ENCODE measurements at places on chromosomes 12 and 14.

DNA sequence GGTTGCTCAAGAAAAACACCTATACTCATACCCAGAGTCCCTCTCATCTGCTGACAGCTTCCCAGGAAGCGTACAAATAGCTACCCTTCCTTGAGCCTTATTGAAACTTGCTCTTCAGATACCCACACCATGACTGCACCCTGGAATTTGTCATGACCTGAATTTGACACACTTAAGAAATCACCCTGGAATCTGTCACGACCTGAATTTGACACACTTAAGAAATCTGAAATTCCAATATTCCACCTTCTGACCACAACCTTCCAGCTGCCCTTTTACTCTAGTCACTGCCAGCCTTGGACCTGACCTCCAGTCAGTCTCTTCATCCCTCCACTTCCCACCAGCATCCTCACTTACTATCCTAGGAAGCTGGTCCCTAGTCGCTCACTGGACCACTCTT lies 1.1 kb upstream of the HAL start:
- DNase-seq = no peak
- H3K27me3 ChIP-seq = no peaks in the 10 kb centered on the region
- H3K4me3 ChIP-seq = no peak overlapping the region
- no peaks in the 10 kb centered on the region for H3K36me3 ChIP-seq
- no peak overlapping the region for H3K27ac ChIP-seq
- H3K4me1 ChIP-seq = no peaks in the 10 kb centered on the region

DNA sequence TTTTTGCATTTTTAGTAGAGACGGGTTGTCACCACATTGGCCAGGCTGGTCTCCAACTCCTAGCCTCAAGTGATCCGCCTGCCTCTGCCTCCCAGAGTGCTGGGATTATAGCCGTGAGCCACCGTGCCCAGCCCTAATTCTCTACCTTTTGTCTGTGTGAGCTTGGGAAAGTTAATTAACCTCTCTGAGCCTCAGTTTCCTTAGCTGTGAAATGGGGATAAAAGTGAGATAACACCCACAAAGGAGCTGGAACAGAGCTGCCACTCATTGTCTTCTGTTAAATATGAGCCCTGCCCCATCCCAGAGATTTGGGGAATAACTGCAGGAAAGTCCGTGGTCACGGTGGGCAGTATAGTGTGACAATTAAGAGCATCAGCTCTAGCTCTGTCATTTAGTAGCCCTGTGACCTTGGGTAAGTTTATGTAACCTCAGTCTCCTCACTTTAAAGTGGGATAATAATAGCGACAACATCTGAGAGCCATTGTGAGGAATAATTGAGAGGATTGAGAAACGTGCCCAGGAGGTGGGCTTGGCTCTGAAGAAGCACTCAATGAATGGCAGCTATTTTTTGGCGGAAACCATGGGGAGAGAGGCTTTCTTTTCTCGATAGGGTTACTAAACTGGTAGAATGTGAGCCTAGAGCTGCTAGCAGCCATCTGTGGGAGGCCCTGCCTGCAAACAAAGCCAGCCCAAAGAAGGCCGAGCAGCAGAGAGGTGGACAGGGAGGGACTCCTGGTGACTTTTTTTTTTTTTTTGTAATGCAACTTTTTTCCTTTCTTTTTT lies 60.8 kb upstream of the MED13L start:
- no peaks in the 10 kb centered on the region for H3K4me1 ChIP-seq
- no peak for DNase-seq
- H3K27me3 ChIP-seq = no peaks in the 10 kb centered on the region
- no peaks in the 10 kb centered on the region for H3K36me3 ChIP-seq
- H3K4me3 ChIP-seq = no peak overlapping the region

DNA sequence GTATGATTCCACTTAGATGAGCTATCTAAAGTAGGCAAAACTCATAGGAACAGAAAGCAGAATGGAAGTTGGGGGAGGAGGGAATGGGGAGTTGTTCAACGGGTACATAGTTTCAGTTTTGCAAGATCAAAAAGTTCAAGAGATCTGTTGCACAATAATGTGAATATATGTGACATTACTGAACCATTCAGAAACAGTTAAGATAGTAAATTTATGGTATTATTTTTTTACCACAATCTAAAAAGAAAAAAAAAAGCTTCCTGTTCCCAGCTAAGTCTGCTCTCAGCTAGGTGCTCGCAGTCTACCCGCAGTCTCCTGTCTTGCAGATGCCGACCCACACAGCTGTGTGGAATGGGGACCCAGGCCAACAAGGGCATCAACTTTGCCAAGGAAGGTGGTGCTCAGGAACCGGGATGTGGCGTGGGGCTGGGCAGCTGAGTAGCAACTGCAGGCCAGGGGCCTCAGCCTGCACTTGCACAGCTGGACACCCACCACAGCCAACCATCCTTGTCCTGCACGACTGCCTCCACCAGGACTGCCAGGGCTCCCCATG lies 15.3 kb upstream of the ANO6 start:
- no peak overlapping the region for H3K27ac ChIP-seq
- H3K4me3 ChIP-seq = no peak overlapping the region
- H3K27me3 ChIP-seq = no peaks in the 10 kb centered on the region
- no peaks in the 10 kb centered on the region for H3K36me3 ChIP-seq

DNA sequence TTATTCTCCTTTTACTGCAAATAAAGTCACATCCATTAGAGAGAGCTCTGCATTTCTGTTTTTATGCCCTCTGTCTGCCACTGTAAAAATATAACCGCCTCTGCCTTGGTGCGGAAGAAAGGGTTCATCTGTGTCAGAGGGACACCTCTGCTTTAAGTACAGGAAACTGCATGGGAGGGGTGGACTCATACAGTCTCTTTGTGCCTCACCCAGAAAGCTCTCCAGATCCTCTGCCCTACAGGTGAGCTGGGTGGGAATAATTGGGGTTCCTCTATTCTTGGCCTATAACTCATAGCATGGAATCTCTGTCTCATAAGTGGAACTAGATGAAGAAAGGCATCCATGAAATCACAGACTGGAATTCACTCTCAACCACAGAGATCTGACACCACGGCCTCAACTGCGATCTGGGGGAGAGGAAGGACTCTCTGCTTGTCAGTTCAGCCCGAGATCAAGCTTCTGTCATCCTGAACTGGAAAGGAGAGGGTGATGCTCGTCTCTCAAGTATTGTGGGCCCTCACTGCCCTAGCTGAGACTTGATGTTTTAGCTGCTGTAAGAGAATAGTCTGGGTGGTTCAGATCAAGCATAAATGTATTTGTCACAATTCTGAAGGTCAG lies 702.3 kb downstream of the TMEM121 start:
- H3K27me3 ChIP-seq = no peaks in the 10 kb centered on the region
- no peaks in the 10 kb centered on the region for H3K4me1 ChIP-seq
- DNase-seq = no peak
- H3K4me3 ChIP-seq = no peak overlapping the region
- H3K36me3 ChIP-seq = no peaks in the 10 kb centered on the region

GRCh38 chr14:33232031-33232430 lies 293.4 kb downstream of the NPAS3 start:
- no peak for DNase-seq
- H3K27me3 ChIP-seq = no peaks in the 10 kb centered on the region
- H3K36me3 ChIP-seq = no peaks in the 10 kb centered on the region
- no peaks in the 10 kb centered on the region for H3K4me1 ChIP-seq
- no peak overlapping the region for H3K27ac ChIP-seq
- H3K4me3 ChIP-seq = no peak overlapping the region

Measured in prostate gland (tissue), 2 donors.